ENCODE measurements at places on chromosomes 3 and 15. TPM values are rescaled to one million over a fixed set of nuclear protein-coding genes. Genes with fewer than 3 reads are reported as not detected.

Gene CCR9
- total RNA-seq: not detected

Gene ITIH4
- total RNA-seq: 26.9 TPM

Gene WNT7A
- total RNA-seq: 6.6 TPM

Gene TRPM1
- not detected for total RNA-seq

Data from upper lobe of right lung (tissue), 1 donor.